Bone marrow (tissue), 2 donors: ENCODE measurements at places on chromosomes 12 and 14.

DNA sequence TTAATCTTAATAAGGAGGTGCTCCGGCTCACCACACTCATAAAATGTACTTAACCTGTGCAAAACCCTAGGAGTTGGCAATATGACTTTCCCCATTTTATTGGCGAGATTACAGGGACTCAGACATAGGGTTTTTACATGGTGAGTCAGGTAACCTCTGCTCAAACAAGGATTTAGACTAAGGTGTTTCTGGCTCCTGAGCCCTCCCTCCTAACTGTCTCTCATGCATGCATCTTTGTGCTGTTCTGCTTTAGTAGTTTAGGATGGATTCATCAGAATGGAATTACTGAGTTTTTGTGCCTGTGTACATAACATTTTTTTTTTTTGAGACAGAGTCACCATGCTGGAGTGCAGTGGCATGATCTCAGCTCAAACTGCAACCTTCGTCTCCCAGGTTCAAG, 993.3 kb upstream of the TMEM132C start:
- no peak for DNase-seq

GRCh38 chr12:64840119-64840518, 15.7 kb downstream of the TBC1D30 start:
- no peak for DNase-seq

DNA sequence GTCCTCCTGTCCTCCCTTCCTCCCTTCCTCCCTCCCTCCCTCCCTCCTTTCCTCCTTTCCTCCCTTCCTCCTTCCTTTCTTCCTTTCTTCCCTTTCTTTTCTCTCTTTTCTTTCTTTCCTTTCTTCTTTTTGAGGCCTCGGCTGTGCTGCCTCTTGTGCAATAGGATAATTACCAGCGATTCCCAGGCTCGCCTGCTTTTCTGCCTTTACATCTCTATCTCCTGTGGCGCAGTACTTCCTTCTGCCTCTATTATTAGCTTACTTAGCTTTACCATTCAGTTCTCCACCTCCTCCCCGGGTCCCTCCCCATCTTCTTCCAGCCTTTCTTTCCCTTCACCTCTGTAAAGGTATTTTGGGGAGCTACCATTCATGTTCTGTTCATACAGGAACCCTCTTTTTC, 19.9 kb downstream of the ETV6 start:
- no peak for DNase-seq

DNA sequence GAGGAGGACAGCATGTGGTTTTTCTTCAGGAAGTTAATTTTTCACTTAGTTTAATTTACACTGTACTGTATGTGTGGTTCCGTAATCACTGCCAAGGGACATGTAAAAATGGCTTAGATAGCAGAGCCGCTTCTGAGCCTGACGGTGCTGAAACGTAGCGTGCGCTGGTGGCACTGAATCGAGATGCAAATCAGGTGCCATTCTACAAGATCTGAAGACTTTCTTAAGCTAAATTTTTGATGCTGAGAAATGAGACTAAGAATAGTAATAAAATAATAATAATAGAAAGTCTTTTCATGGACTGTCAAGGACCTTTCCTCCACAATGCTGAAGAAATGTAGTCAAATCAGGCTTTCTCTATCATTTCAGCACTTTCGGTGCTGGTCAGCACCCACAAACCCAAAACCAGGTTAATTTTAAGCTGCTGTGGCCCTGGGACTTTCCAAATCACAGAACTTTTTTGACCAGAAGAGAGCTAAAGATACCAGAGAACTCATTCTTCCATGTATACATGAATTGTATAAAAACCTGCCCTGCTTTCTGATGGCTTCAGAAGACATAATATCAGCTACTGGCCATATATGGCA, 183.3 kb upstream of the LMO3 start:
- DNase-seq, result no peak

GRCh38 chr12:109961201-109961600, 35.0 kb downstream of the GIT2 start:
- DNase-seq, result no peak

GRCh38 chr14:91830777-91831176, 36.6 kb downstream of the TC2N start:
- no peak for DNase-seq
